ENCODE measurements at places on chromosomes 3 and 15.

- no peak for DNase-seq
Measured at GRCh38 chr3:118942671-118943070, 92.0 kb downstream of the IGSF11 start.

- DNase-seq: no peak
Measured at GRCh38 chr3:195284842-195285241, 13.9 kb upstream of the XXYLT1 start.

- DNase-seq: no peak
Measured at GRCh38 chr15:87268675-87269074, 987.9 kb downstream of the NTRK3 start.

DNA sequence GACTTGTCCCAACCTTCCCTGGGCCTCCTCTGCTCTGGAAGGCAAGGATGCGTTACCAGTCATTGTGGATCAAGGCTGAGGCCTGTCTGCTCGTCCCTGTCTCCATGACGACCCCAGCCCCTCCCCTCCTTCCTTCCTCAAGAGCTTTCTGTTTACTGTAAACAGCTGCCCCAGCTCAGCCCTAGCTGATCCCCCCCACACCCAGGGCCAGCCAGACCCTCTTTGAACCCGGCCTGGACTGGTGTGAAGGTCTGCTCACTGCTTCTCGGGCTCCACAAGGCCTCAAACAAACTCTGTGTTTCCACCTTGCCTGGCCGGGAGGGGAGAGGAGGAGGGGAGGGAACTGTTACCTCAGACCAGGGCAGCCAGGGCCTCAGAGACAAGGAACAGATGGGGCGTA, 16.9 kb downstream of the VPS18 start:
- DNase-seq: no peak

DNA sequence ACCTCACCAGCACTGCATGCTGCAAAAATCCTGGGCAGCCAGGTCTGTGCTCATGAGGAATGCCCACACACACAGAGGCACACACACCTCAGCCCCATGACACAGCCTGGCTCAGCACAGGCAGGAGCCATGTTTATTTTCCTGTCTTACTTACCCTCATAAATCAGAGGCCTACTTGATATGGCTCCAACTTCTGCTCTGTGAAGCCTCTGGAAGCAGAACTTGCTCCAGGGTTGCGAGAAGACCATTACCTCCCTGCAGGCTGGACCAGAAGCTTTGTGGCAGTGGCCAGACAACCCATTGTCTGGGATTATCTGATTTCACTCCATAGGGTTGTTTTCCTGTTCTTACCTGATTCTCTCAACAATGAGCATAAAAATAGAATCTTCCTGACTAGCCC, 43.8 kb upstream of the CMTM8 start:
- no peak for DNase-seq

DNA sequence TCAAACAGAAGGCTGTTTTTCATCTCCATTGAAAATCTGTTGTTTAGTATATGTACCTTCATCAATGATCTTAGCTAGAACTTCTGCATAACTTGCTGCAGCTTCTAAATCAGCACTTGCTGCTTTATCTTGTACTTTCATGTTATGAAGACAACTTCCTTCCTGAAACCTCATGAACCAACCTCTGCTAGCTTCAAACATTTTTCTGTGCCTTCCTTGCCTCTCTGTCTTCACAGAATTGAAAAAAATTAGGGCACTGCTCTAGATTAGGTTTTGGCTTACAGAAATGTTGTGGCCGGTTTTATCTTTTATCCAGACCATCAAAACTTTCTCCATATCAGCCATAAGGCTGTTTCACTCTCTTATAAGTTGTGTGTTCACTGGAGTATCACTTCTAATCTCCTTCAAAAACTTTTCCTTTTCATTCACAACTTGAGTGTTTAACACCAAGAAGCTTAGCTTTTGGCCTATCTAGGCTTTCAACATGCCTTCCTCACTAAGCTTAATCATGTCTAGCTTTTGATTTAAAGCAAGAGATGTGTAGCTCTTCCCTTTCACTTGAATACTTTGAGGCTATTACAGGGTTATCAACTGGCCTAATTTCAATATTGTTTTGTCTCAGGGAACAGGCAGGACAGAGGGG, 78.6 kb downstream of the IGSF11 start:
- no peak for DNase-seq

- DNase-seq: no peak
Measured at GRCh38 chr3:115436767-115437301, 186.5 kb upstream of the GAP43 start.

DNA sequence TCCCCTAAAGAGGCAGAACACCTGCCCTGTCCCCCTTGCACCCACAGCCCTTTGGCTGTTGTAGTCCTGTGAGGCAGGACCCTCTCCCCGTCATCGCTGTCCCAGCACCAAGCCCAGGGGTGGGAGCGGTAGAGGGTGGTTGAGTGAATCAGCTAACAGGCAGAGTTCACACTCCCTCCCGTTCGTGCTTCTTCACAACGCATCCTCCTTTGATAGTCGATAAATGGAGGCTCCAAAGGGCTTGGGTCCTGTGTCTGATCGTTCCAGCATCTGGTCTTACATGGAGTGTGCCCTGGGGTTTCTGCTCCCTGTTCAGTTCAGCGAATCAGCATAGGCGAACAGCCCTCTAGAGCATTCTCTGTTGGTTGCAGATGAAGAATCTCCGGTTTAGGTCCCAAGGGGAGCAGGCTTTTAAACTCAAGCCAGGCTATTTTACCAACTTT, 820 bp upstream of the HMCES start:
- no peak for DNase-seq

DNA sequence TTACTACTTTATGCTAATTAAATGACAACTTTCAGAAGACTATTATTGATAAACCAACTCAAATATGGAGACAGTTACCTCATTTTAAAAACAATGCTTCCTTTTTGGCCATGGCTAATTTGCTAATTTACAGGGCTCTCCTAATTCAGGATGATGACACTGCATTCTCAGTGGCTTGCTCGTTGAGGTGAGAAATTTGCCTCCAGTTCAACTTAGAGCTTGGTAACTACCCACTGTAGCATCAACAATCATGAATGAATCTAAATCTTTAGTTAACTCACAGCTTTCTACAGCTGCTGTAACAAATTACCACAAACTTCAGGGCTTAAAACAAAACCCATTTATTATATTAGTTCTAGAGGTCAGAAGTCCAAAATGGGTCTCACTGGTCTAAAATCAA, 14.0 kb downstream of the PBRM1 start:
- no peak for DNase-seq

DNA sequence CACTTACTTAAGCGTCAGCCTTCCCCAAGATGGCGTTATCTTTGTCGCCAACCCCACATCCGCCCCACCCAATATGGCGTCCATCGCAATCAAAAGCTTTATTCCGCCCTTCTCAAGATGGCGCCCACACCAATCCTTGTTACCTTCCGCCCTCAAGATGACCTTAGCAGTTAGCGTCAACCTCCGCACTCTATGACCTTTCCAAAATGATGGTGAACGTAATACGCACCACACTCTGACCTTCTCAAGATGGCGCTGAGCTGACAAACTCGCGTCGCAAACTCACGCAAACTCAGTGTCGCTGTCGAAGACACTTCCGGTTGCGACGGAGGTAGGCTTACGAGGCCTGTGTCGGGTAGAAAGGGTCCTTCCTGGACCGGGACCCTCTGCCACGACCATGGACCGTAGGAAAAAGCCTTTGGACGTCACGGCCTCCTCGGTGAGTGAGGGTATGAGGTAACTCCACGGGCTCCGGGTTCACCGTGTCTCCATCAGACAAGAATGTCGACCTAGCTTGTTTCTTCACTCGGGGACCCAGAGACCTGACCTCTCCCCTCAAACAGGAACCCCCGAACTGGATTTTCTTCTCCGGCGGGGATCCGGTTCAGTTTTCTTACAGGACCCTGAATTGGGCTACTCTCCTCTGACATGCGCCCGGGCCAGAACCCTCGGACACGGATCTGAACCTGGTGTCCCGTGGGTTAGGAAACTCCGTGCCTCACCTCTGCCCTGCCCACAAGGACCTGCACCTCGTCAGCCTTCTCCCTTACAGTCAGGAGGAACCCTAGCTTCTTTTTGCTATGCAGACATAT, at the start of gene CCDC174:
TSS of gene CCDC174 (plus strand) at position 323 of the 812 bp plus-strand sequence. CDS start at position 398, 75 bp downstream.
- peak; percentile 90 for DNase-seq

GRCh38 chr3:18111796-18112232, 313.3 kb downstream of the SATB1 start:
- DNase-seq: no peak

DNA sequence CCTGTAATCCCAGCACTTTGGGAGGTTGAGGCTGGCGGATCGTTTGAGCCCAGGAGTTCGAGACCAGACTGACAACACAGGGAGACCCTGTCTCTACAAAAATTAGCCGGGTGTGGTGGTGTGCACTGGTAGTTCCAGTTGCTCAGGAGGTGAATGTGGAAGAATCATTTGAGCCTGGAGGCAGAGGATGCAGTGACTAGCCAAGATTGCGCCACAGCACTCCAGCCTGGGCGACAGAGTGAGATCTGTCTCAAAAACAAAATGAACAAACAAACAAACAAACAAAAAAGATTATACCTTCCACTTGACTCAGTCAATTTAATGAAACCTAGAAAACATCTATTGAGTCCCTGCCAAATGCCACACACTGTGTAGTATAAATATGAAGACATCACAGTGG, 30.5 kb upstream of the PHLDB2 start:
- no peak for DNase-seq

DNA sequence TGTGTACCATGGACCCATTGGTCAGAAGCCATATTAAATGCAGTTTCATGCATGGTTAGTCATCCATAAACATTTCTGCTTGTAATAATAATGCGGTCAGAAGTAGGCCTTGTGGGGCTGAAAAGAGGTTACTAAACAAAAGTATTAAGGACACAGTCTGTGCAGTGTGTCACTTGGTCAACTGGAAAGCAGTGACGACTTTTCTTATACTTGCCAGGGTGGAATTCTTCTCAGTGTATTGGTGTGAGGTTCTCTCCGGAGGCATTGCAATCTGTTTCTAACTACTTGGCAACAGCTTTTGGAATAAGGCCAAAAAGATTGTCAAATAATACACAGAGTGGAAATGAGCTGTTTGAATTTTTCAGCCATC, 46.8 kb downstream of the CHL1 start:
- DNase-seq: no peak

- no peak for DNase-seq
Measured at GRCh38 chr3:217099-217813, 20.7 kb downstream of the CHL1 start.

DNA sequence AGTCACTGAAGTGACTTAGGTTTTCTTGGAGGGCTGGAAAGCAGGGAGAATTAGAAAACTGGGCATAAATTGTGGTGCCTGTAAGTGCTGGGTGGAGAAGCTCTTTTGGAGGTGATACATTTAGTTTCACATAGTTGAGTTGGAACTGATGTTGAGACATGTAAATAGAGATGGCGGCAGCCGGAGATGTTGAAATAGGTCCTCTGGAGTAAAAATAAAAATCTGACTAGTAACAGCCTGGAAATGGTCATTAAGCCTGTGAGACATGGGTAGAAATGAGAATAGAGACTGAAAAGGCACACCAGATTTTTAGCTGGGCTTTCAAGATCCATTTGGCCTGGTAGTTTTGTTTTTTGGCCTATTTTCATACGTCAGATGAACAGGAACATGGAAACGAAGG, 2.9 kb upstream of the NIT2 start:
- no peak for DNase-seq

- no peak for DNase-seq
Measured at GRCh38 chr15:76253691-76254473, 57.4 kb downstream of the ETFA start.

DNA sequence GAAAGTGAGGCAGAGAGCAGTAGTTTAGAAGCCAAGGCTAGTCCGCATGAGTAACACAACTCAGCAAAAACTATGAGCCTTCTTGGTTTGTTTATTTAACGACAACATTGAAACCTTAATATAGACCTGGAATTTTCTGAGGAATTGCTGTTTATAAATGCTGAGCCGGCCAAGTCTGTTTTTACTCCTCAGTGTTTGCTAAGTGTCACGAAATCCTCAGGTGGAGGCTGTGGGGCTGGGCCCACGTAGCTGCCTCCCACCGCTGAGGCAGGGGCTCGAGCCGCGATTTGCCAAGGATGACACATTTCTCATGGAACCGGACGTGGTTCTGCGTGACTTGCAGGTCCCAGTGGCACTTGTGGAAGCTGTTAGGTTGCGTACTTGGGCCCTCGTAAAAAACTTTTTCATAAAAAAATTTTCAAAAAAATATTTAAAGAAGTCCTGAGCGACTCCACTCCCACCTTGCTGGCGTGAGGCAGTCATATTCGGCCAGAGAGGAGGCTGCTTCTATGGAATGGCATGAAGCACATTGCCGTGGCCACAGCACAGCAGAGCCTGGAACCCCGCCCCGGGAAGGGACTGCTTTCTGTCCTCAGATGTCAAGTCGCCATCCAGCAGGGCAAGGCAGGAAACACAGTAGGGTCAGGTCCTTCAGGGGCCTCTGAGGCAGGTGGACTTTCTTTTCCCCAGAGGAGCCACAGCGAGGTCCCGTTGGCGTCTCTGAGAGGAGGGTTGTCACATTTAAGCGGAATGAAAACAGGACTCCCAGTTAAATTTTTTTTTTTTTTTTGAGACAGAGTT, 64.8 kb upstream of the PCSK6 start:
- DNase-seq: no peak

DNA sequence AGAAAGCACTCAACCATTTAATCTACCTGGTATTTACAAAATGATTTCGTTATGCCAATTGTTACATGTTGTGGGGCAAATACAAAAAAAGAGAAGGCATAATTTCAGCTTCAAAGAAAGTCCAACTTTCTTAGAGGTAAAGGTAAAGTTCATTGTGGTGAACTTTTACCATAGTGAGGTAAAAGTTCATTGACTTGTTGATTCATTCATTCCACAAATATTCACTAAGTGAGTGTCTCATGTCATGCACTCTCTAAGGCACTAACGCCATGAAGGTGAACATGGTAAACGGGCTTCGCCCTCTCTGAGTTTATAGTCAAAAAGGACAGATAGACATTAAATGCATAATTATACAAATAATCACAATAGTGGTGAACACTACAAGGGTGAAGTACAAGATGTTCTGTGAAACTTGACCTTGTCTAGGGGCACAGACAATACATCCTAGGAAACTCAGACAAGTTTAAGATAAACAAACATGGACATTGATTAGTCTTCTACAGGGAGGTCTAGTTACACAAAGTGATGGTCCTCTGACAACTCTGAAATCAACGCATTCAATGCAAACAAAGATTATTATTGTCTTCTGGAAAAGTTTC, 378.6 kb downstream of the MAGI1 start:
- DNase-seq: no peak

- peak; percentile 69 for DNase-seq
Measured at GRCh38 chr15:64044300-64045100, 1.8 kb downstream of the DAPK2 start.

DNA sequence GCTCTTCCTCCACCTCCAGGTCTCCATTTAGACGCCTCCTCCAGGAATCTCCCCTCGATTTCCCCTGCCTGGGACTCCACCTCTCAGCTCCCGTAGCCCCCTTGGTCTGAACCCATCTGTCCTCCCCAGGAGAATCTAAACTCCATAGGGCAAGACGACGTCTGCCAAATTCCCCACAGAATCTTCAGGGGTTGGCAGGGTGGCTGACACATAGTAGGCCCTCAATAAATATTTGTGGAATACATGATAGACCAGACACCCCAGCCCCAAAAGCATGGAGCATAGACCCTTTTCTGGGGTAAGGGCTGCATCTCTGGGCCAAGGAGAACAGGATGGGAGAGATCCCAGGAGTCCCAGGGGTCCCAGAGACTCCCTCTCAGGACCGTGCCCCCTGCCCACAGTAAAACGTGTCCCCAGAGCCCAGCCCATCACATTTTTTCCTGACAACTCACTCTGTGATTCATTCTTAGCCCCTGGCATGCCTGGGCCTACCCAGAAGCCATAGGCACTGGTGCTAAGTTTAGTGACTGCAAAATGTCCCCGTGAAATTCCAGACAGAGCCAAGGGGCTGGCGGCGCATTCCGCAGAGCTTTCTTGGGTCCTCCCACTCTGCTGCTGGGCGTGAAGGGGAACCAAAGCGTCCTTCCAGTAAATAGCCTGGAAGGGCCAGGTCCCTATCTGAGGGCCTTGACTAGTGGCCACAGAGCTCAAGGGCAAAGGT, 78.0 kb upstream of the SLC6A6 start:
- no peak for DNase-seq

Measured in GM06990 (cell line).